Vagina (tissue), 2 donors: ENCODE measurements at places on chromosomes 6 and 20. TPM values are rescaled to one million over a fixed set of nuclear protein-coding genes. Genes with fewer than 3 reads are reported as not detected.

DNA sequence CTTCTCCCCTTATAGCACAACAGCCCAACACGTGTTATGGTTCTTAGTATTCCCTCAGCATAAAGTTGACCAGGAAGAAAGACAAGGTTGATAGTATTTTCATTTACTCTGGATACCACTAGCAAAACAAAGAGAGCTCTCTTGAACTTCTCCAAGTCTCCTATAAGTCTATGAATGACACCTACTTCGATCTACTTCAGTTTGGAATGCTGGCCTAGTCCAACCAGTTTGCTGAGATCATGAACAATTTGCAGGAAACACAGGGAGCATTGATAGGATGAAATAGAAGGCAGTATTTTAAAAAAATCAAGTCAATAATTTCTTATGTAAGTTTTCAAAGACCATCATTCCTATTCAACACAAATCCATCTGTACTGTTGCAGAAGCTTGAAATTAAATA lies 93.6 kb downstream of the GJA10 start:
- no peak overlapping the region for H3K4me3 ChIP-seq
- no peak overlapping the region for H3K27ac ChIP-seq
- DNase-seq = no peak
- no peaks in the 10 kb centered on the region for H3K27me3 ChIP-seq

DNA sequence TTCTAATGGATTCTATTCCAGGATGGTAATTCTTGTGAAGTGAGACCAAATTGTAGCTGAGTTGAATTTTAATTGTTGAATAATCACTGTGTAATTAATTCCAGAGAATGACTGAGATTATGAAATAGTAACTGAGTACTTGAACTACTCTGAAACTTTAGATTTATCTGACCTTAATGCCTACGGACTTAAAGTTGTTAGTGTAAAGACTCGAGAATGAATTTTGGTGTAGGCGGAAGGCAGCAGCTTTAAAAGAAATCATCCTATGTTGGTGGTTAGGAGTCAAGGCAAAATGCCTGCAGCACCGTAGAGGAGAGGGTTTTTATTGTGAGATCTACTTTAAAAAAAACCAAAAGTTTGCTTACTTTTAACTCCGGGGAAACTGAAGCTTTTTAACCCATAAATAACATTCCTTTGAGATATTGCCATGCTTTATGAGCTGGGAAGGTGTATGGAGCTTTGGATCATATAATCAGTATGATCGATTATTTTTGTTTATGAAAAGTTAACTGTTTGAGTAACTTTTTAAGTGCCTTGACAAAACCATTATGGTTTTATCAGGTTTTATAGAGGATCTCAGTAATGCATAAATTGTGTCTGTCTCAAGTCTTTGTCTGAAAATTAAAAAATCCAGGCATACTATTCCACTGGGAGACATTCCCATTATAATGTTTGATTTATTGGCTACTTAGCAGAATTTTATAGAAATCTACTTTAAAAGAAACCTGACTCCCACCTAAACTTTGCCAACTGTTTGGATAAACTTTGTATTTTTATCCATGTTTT lies 46.1 kb downstream of the MYO6 start:
- H3K36me3 ChIP-seq = no peaks in the 10 kb centered on the region
- no peak overlapping the region for H3K4me3 ChIP-seq
- no peak for DNase-seq
- H3K27ac ChIP-seq = no peak overlapping the region
- H3K4me1 ChIP-seq = peaks cover 15% of the 10 kb centered on the region

- H3K4me3 ChIP-seq = no peak overlapping the region
- H3K27me3 ChIP-seq = no peaks in the 10 kb centered on the region
- no peak for DNase-seq
- no peaks in the 10 kb centered on the region for H3K36me3 ChIP-seq
Measured at GRCh38 chr6:101878554-101879276, 485.2 kb downstream of the GRIK2 start.

DNA sequence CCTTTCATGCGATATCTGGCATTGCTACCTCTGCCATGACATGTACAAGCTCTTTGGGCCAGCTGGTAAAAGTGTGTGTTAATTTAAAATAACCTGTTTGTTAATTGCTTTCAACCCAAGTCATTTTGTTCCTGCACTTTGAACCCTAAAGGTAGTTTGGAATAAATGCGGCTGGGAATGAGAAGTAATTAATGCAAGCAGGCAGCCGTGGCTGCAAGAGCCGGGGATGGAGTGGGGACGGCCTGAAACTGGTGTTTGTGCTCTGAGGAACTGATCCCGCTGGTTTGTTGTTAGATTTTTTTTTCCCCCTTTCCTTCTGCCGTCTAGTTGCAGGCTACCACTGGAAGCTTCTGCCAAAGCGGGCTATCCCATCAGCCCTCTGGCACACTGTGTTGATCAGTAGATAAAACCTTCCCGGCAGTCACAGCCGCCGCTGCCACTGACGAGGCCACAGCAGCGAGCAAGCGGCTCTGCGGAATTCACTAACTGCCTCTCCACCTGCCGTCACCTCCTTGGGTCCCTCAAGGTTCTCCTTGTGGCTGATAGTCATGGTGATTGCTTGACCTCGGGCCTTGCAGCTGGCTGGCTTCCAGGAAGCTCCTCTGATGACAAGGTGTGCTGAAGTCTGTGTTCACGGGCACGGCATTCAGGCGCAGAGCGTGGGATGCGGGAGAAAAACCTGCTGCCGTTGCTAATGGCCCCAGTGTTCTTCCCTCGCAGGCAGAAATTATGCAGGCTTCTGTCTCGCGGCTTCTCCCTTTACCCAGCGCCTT lies 315.9 kb downstream of the TFAP2A start:
- no peaks in the 10 kb centered on the region for H3K36me3 ChIP-seq
- no peaks in the 10 kb centered on the region for H3K27me3 ChIP-seq
- no peak for DNase-seq
- no peaks in the 10 kb centered on the region for H3K4me1 ChIP-seq

The ASIP gene
- total RNA-seq = not detected

The CABLES2 gene
- 1.5 TPM for total RNA-seq

The TREM2 gene
- 5.2 TPM for total RNA-seq

- H3K27me3 ChIP-seq = no peaks in the 10 kb centered on the region
- H3K27ac ChIP-seq = peak overlapping the region; percentile 82
- H3K36me3 ChIP-seq = no peaks in the 10 kb centered on the region
Measured at GRCh38 chr6:111692327-111693164, 86.9 kb upstream of the TRAF3IP2 start.

DNA sequence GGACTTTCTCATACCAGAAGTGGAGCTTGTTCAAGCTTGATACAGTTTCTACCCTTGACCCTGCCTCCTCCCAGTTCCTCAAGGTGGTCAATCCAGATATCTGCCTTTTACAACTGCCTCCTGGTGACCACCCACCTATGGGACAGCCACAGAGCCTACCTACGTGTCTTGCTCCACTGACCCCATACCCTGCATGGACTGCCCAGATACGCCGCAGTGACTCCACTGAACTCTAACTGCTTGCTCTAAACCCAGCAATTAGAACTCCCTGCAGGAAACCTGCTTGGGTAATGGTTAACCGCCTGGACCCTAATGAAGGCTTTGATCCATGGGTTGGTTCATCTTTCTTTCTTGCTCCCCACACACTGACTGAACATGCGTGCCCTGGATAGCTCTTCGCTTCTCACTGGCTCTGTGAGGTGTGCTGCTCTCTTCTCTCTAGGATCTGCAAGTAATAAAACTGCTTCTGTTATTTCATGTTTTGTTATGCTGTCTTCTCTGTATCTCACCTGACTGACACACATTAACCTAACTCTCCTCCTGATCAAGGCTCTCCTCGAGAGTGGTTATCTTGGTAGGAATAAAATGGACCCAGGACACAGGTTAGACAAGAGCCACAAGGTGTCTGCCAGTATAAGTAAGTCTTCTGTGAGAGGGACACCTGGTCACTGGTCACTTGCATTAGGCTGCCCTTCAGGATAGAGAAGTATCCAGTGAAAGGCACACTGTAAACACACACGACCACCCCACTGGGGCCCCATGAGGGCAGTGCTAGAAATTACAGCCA lies 79.2 kb downstream of the CHD6 start:
- H3K27ac ChIP-seq = no peak overlapping the region
- H3K4me3 ChIP-seq = no peak overlapping the region
- H3K4me1 ChIP-seq = no peaks in the 10 kb centered on the region

GRCh38 chr6:105875974-105876640 lies 210.0 kb upstream of the PRDM1 start:
- H3K4me3 ChIP-seq = no peak overlapping the region
- no peaks in the 10 kb centered on the region for H3K36me3 ChIP-seq
- no peak for DNase-seq
- no peaks in the 10 kb centered on the region for H3K27me3 ChIP-seq
- H3K4me1 ChIP-seq = peaks cover 15% of the 10 kb centered on the region
- H3K27ac ChIP-seq = no peak overlapping the region

GRCh38 chr6:22099231-22099630 lies 197.6 kb downstream of the PRL start:
- H3K4me1 ChIP-seq = no peaks in the 10 kb centered on the region
- no peak overlapping the region for H3K4me3 ChIP-seq
- no peaks in the 10 kb centered on the region for H3K27me3 ChIP-seq
- no peak overlapping the region for H3K27ac ChIP-seq
- H3K36me3 ChIP-seq = no peaks in the 10 kb centered on the region

GRCh38 chr6:20479060-20479459 lies 55.2 kb upstream of the CDKAL1 start:
- no peaks in the 10 kb centered on the region for H3K36me3 ChIP-seq
- no peak overlapping the region for H3K4me3 ChIP-seq
- no peaks in the 10 kb centered on the region for H3K27me3 ChIP-seq
- H3K4me1 ChIP-seq = no peaks in the 10 kb centered on the region
- no peak overlapping the region for H3K27ac ChIP-seq

The CALHM4 gene
- total RNA-seq = not detected

GRCh38 chr6:163941624-163941976 lies 527.1 kb downstream of the QKI start:
- DNase-seq = peak; percentile 79
- H3K4me3 ChIP-seq = no peak overlapping the region
- no peak overlapping the region for H3K27ac ChIP-seq
- no peaks in the 10 kb centered on the region for H3K27me3 ChIP-seq
